ENCODE measurements at places on chromosomes 7 and 10.

- no peak for DNase-seq
These were observed 9.2 kb downstream of the NDUFA5 start for GRCh38 chr7:123548406-123548805.

DNA sequence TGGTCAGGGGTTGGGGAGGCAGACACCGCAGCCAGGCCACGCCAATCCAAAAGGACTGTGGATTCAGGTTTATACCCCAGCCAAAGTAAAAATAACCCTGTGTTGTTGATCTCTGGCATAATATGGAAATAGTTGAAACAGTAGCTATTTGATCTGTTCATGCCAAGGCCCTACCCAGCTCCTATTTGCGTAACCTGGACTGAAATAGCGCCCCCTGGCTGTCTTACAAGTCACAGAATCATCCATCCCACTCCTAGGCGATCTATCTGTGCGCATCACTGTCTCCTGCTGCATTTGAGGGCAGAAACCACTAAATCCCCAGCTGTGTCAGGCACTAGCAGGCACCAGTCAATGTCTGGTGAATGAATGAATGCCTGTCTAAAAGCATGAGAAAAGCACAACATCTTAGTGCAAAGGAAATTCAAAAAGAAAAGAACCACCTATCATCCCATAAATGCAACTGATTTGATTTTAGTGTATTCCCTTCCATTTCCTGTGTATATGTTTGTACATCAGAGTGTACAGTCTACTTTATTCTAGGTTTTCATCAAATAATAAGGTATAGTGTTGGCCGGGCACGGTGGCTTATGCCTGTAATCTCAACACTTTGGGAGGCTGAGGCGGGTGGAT lies 160.0 kb downstream of the SLIT1 start:
- DNase-seq: peak; percentile 76

DNA sequence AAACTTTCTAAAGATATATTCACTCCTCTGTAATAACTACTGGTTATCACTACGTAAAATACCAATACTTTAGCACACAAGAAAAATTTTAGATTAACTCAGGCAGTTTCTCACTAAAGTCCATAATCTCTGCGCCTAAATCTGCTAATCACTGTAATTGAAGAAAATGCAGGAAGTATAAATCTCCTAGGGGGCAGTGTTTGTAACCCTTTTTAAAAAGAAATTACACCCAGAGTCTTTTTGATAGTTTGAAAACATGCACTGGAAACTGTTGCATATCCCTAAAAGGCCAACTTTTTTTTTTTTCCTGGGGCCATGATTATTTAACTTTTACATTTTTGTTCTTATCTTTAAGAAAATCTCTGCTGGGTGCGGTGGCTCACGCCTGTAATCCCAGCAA lies 209.6 kb downstream of the KIAA1217 start:
- DNase-seq: no peak

DNA sequence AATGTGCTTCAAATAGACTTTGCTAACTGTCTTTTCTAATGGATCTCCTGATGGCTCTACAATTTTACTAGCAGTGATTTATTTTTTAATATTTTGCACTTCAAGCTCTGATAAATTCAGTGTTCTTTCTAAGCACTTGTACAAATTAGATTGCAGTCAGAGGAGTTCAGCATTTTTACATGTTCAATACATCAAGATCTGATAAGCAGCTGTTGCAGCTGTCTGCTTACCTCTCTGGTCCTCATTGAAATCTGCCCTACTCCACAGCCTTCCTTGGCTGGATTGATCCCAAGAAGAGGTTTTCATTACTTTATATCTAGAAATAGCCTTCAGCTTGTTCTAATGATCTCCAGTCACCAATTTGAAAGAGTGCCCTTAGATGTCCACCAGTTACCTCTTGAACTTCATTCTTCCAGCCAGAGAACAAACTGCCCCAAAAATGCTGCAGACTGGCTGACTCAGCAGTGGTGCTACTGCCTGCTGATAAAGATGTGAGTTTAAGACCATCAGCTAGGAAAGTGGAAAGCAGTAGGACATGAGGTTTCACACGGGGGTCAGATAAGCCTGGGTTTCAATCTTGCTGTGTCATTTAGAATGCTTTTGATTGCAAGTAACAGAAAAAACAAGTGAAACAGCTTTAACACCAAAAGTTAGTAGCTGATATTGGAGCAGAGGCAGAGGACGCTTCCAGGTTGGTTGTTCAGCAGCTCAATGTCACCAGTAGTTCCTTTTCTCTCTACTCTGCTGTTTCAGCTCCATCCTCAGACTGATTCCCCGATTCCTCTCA lies 350.9 kb upstream of the NPVF start:
- peak; percentile 18 for DNase-seq

DNA sequence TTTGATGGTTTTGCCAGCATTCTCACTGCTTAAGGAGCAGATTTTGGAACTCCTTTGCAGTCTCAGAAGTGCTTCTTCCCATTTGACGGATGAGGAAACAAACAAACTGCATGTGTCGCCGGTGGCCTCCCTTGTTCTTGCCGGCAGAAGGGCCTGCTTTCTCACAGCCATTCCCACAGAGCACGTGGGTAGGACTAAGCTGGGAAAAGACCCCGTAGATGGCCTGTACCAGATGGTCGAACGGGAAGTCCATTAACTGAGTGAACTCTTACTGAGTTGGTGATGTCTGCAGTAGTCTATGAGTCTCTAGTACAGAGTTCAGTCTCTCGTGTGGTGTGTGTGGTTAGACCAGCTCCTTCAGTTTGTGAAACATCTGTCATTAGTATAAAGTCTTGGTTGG lies 131.9 kb downstream of the TRRAP start:
- no peak for DNase-seq

- no peak for DNase-seq
These were observed 287.6 kb downstream of the TWIST1 start for GRCh38 chr7:18829858-18830285.

- DNase-seq: no peak
These were observed 219.8 kb upstream of the GLI3 start for GRCh38 chr7:42456756-42457276.

GRCh38 chr7:116571552-116571951 lies 46.7 kb downstream of the CAV1 start:
- DNase-seq: no peak

GRCh38 chr7:42024537-42024936 lies 212.5 kb downstream of the GLI3 start:
- no peak for DNase-seq

GRCh38 chr7:128883622-128884448 lies 21.2 kb downstream of the ATP6V1F start:
- peak; percentile 82 for DNase-seq

- DNase-seq: no peak
These were observed 23.1 kb downstream of the ADAMTS14 start for GRCh38 chr10:70695241-70696030.

- no peak for DNase-seq
These were observed 151.9 kb downstream of the NEURL1 start for GRCh38 chr10:103645141-103646054.

All from erythroblast (primary cell).